ENCODE measurements at places on chromosomes 16 and 17. TPM values are rescaled to one million over a fixed set of nuclear protein-coding genes. Genes with fewer than 3 reads are reported as not detected.

HBA2 gene
- polyA plus RNA-seq, result not detected

DHRS13 gene
- 28.1 TPM for polyA plus RNA-seq

ABCC3 gene
- polyA plus RNA-seq, result 0.53 TPM

ITGAL gene
- not detected for polyA plus RNA-seq

PLCG2 gene
- 6.7 TPM for polyA plus RNA-seq

TMEM92 gene
- 22.6 TPM for polyA plus RNA-seq

ABCA10 gene
- not detected for polyA plus RNA-seq

PRR35 gene
- polyA plus RNA-seq, result not detected

CTNS gene
- polyA plus RNA-seq, result 17.8 TPM

BCAR1 gene
- 106 TPM for polyA plus RNA-seq

KRTAP17-1 gene
- polyA plus RNA-seq, result not detected

PDIA2 gene
- polyA plus RNA-seq, result 4.6 TPM

ITGA2B gene
- polyA plus RNA-seq, result 0.56 TPM

CEP295NL gene
- not detected for polyA plus RNA-seq

HIGD1B gene
- polyA plus RNA-seq, result not detected

HEATR9 gene
- polyA plus RNA-seq, result 0.36 TPM

SPNS3 gene
- polyA plus RNA-seq, result not detected

ADAMTS18 gene
- polyA plus RNA-seq, result not detected

HBA1 gene
- polyA plus RNA-seq, result not detected

ZNF624 gene
- polyA plus RNA-seq, result 2.5 TPM

Data from cardiac muscle cell (in vitro differentiated cells and primary cell).